CD4-positive, alpha-beta T cell treated with Interleukin-21 for 1 hour (primary cell): ENCODE measurements at places on chromosomes 1 and 21.

DNA sequence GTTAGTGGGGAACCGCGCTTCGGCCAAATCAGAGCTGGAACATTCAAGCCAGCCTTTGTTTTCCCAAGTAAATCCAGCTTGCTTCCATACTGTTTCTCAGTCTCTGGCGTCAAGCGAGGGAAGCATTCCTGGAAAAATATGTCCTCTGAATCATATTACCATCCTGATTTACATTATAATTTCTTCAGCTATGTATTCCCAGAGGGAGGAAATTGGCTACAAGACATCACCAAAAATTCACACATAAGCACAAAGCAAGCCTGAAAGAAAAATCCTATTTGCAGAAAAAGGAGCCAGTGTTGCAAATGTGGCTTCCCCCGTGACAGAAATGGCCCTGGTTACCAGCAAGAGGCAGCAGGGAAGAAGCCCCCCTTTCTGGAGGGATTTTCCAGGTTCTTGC, 233.3 kb downstream of the KCNJ6 start:
- DNase-seq: no peak

DNA sequence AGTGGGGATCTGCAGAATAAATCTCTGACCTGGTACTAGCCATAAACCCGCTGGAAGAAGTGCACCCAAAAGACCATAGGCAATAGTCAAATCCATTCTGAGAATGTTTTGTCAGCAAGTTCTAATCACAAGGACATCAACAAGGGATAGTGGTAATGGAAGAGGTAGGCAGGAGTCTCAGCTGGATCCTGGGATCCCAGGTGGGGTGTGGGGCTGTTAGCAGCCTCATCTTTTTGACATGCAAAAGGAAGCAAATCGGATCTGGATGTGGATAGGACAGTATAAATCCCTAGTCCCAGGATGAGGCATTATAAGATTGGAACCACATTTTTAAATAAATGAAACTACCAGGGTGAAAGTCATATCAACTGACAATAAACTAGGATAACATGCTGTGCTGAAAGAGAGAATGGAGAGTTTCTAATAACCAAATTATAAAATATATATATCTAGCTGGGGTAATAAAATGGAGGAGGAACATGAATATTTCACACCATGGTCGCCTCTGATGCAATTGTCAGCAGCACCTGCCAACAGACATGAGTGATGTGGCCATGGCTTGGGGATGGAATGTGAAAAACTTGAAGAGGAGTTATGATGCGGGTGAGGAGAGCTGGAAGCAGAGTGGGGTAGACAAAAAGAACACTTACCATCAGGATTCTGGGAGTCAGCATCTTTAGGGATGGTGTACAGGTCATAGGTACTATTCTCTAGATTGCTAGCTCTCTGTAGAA, 23.7 kb upstream of the PEX19 start:
- no peak for DNase-seq

DNA sequence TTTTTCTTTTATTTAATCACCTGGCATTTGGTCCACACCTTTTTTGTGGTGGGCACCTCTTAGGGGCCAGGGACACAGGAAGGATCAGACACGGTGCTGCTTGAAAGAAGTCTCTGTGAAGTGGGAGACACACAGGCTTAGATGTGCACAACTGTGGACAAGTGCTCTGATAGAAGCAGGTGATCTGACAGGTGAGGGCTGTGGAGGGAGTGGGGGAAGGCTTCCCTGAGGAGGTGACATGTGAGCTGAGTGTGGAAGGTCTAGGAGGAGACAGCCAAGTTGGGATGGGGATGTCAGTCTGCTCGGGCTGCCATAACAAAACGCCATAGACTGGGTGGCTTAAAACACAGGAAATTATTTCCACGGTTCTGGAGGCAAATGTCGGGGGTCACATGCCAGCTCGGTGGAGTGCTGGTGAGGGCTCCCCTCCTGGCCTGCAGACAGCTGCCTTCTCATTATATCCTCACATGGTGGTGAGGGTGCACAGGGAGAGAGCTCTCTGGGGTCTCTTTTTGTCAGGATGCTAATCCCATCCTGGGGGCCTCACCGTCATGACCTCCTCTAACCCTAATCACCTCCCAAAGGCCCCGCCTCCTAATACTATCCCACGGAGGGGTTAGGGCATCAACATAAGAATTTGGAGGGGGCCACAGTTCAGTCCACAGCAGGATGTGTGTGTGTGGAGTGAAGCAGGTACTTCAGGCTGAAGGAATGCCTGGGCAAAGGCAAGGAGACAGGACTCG, 5.2 kb upstream of the KIAA1614 start:
- no peak for DNase-seq

GRCh38 chr1:60791226-60791625, 291.1 kb upstream of the NFIA start:
- no peak for DNase-seq

DNA sequence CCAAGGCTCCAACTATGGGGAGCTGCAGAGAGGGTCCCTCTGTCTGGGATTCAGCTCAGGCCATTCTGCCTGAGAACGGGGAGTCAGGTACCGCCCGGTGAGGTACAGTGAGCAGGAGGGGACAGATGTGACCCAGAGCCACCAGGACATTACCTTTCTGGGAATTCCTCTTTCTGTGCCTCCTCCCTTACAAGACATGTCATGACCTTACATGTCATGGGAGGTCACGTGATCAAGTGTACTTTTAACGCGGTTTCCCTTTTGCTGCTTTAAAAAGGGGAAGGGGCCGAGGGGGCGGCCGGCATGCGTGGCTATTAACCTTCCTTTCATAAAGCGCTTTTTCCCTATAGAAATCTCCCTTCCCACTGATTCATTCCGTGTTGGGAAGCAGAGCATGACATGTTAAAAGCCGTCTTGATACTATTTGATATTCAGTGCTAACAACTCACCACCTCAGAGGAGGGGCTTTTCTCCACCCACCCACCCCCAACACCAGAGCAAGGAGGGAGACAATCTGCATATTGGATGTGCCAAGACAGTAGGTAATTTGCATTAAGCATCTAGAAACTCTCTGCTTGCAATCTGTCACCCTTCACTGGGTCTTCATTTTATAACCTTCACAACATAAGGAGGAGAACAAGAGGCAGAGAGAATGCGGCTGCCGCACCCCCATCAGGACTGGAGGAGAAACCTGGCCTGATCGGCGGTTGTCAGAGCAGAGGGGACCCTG, 113.6 kb upstream of the VAMP3 start:
- no peak for DNase-seq

GRCh38 chr1:8197493-8198282, 120.2 kb upstream of the SLC45A1 start:
- DNase-seq: no peak

DNA sequence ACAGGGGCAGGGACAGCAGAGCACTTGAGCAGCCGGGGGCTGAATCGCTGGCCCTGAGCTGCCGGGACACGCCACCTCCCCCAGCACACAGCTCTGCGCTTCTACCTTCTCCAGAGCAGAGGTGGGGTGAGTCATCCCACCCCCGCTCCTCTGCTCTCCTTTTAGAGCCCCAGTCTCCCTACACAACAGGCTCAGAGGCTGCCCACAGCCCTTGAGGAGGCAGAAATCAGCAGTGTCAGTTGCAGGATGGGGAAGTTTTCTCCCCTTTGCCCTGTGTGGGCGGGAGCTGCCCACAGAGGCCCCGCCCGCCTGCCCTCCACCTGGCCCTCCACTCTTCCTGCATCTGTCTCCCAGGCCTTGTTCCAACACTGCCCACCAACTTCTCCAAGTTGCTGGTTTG, 94.6 kb downstream of the STUM start:
- DNase-seq: peak; percentile 30

DNA sequence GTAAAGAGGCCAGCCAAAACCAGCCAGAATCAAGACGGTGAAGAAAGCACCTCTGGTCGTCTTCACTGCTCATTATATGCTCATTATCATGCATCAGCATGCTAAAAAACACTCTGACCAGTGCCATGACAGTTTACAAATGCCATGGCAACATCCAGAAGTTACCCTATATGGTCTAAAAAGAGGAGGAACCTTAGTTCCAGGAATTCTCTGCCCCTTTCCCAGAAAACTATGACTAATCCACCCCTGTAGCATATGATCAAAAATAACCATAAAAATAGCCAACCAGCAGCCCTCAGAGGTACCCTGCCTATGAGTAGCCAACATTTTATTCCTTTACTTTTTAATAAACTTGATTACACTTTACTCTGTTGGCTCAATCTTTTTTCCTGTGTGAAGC, 34.2 kb upstream of the PBX1 start:
- no peak for DNase-seq

- no peak for DNase-seq
Measured at GRCh38 chr1:12531179-12531499, 86.9 kb downstream of the DHRS3 start.

GRCh38 chr1:244019982-244020485, 31.0 kb upstream of the ZBTB18 start:
- DNase-seq: no peak

DNA sequence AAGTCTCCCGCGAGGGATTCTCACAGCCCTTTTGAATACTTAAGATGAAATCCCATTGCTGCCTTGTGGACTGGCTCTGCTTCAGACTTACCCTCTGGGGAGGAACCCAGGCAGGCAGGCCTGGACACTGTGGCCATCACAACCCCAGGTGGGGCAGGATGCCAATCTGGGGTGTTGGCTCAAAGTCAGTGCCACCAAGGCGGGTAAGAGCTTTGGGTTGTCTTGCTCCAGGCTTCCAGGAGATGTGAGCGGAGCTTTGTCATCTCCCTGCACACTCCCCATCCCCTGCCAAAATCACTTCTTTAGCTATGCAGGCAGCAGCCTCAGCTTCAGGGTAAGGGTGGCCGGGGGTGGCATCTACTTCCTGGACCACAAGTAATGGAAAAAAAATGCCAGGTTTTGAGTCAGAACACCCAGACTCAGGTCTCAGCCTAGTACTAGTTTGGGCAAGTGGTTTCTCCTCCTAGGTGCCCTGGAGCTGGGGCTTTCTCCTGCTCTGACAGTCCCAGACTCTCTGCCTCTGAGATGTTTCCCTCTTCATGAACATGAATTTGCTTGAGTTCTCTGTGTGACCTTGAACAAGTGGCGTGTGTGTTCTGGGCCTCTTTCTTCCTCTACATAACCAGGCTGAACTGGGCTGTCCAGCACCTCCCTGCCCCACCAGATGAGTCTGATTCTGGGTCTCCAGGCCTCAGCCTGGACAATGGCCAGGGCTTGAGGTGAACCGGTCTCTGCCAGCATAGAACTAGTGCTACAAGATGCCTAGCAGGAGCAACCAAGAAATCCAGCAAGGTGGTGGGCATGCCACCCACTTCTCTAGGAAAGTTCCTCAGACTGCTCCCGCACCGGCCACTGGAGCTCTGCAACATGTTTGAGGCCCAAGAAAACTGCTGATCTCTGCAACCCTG, 65.4 kb downstream of the VWA5B1 start:
- no peak for DNase-seq

GRCh38 chr21:22288885-22289499, 1290.8 kb downstream of the NCAM2 start:
- DNase-seq: no peak

DNA sequence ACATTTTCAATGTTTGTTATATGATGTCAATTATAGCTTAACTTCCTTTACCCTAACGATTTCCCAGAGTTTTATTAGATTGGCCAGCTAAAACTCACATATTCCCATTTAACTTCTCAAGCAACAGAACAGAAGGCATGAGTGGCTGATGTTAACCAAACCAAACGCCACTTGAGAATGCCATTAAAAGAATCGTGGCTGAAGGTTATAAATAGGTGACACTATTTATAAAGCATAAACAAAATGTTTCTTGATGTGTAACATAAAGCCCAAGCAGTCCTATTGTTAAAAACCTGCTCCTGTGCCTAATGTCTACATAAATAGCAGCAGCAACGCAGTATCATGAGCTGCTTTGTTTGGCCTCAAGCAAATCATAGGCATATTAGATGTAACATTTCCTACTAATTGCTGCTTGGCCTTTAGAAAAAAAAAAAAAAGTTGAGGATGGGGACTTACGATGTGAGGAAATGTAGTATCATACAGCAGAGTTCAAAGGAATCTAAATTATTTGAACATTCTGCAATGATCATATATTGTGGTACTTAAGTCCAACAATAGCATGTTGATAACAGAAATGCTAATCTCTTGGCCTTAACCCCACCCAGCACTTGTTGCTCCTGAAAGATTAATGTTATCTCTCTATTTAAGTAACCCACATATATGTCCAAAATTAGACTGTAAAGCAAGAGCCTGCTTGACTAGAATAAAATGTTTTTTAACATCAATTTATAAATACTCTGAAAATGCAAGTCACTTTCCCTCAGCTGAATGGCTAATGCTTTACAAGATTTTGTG, 106.0 kb downstream of the ESRRG start:
- DNase-seq: no peak

- DNase-seq: no peak
Measured at GRCh38 chr1:206490771-206491405, 16.4 kb upstream of the RASSF5 start.

DNA sequence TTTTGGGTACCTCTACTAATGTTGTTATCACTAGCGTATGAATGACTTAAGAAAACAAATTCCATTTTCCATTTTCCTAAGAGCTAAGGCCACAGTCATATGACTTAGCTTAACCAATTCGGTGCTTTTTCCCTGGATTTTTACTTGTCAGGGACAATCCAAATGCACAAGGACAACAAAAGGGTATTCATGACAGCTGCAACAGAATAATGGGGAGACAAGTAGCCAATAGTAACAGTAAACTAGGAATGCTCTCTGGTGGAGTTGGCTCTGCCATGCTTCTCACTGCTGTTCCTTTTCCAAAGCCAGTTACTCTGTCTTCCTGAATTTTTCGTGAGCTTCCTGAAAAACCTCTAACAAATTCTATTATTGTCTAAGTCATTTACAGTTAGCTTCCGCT, 52.9 kb downstream of the LRRIQ3 start:
- no peak for DNase-seq

DNA sequence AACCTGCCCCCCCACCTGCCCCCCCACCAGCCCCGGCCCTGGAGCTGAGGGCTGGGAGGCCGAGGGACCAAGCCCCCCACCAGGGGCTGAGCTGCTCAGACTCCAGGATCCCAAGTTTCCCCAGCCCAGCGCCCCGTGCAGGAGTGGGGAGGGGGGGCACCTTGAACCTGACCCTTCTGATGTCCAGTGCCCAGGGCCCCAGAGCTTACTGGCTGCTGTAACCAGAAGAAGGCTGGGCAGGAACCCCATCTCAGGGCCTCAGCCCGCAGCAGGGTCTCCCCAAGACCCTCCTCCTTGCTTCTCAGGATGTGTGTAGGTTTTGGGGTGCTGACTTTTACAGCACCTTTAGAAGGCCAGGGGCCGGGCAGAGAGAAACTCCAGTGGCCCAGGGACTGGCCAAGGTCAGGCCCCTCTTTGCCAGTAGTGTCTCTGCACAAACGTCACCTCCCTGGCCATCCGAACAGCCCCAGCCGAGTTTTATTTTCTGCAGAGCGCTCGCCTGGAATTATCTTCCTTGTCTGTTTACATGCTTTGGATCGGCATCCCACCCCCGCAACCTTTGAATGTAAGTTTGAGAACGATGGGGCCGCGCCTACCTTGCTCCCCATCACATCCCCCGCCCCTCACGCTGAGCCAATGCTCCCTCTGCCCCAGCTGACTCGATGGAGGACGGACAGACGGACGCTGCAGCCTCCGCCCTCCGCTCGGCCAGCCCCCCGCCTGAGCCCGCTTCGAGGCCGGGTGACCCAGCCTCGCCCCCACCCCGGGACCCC, 70.1 kb upstream of the CASZ1 start:
- DNase-seq: no peak
